ENCODE measurements at places on chromosomes 12 and 14. TPM values are rescaled to one million over a fixed set of nuclear protein-coding genes. Genes with fewer than 3 reads are reported as not detected.

- DNase-seq = no peak
Observed at GRCh38 chr12:76249501-76249900, 98.7 kb downstream of the BBS10 start.

DNA sequence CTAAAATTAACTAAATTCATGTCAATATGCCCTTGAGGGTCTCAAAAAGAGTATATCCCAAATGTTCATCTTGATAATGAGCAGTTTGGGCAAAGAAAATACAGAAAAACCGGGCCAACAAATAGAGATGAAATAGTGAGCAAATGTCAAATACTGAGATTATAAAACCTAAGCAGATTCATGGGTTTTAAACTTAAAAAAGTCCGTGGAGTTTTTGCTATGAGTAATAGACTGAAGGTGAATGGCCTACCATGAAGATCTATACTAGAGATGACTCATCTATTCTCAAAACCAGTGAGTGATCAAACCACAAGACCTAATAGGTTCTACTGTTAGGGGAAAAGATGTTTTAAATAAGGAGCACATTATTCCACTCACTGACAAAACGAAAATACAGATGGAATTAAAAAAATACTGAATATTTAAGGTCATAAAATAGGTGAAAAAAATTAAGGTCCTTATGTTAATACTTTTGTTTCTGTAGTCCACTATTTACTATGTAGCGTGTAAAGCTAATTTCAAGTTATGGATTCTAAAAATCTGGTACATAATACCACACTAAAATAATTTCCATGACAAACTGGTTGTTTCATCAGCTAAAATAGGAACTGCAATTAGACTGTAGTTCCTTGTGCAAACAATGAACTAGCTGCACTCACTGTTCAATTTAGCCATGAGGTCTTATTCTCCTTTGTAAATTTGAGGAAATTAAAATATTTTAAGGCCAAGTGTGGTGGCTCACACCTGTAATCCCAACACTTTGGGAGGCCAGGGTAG lies 5.0 kb downstream of the HNRNPC start:
- no peak for DNase-seq

- DNase-seq = no peak
Observed at GRCh38 chr12:5432011-5432400, at the start of gene NTF3. TSS of gene NTF3 (plus strand) at chr12:5432108. CDS start at chr12:5432325, 217 bp downstream.

- no peak for DNase-seq
Observed at GRCh38 chr12:45713078-45713477, 16.4 kb upstream of the ARID2 start.

IL26 gene
- total RNA-seq = not detected
